ENCODE measurements at places on chromosomes 12 and 14.

- no peak for DNase-seq
Measured at GRCh38 chr14:21069388-21070082, 569 bp upstream of the ARHGEF40 start.

GRCh38 chr12:19763488-19763887 lies 324.2 kb downstream of the AEBP2 start:
- no peak for DNase-seq

DNA sequence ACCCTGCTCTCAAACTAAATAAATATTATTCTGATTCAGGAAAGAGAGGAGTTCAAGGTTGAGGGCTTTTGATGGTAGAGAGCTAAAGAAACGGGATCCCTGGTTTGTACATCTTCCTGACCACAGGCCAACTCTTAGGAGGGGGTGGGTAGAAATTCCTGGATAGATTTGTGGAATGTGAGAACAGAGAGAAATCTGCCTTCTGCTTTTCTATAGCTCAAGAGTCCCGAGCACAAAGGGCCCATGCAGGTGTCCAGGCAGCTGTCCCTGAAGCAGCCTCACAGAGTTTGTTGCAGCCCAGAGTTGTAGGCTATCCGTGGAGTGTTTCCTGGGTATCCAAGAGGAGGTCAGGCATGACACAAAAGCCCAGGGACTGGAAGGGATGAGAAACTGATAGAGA lies 198.6 kb downstream of the BCAT1 start:
- no peak for DNase-seq

DNA sequence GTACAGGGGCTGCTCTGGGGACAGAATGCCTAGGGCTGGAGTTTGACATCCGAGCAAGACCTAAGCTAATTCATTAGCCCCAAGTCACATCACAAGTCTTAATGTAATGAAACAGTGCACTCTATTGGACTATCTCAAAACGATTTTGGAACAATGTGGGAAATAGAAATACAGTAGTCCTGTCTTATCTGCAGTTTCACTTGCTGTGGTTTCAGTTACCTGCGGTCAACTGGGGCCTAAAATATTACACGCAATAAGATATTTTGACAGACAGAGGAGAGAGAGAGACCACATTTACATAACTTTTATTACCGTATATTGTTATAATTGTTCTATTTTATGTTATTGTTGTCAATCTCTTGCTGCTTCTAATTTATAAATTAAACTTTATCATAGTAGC lies 21.1 kb downstream of the MOAP1 start:
- no peak for DNase-seq

- no peak for DNase-seq
Measured at GRCh38 chr12:49503674-49504180, 35.1 kb upstream of the KCNH3 start.

GRCh38 chr12:54051874-54052437 lies 1.7 kb upstream of the HOXC4 start:
- DNase-seq, result no peak

DNA sequence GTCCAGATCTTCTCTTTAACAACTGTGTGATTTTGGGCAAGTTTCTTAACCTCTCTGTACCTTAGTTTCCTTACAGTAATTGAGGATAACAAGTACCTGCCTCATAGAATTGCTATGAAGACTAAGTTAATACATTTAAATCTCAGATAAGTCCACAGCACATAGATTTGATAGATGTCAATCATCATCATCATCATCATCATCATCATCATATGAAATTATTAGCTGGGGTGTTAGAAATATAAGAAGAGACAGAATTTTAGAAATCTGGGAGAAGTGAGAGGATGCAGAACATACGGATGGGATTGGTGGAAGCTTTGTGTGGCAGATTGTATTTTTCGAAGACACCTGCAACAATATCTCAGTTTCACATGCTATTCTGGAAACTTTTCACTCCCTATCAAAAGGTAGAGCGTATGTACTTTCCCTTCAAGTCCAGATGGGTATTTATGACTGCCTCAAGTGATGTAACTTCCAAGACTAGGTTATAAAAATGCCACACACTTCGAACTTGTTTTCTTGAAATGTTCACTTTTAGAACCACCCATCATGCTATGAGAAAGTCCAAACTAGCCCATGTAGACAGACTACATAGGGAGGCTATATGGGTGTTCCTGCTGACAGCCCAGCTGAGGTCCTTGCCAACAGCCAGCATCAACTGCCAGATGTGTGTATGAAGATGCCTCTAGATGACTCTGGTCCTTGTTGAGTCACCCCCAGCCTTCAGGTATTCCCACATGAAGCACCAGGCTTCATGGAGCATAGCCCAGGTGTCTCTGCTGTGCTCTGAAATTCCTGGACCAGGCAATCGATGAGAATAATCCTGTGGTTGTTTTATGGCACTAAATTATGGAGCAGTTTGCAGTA lies 20.7 kb upstream of the SDR39U1 start:
- no peak for DNase-seq

- DNase-seq, result no peak
Measured at GRCh38 chr14:94041551-94042346, 15.6 kb downstream of the OTUB2 start.

DNA sequence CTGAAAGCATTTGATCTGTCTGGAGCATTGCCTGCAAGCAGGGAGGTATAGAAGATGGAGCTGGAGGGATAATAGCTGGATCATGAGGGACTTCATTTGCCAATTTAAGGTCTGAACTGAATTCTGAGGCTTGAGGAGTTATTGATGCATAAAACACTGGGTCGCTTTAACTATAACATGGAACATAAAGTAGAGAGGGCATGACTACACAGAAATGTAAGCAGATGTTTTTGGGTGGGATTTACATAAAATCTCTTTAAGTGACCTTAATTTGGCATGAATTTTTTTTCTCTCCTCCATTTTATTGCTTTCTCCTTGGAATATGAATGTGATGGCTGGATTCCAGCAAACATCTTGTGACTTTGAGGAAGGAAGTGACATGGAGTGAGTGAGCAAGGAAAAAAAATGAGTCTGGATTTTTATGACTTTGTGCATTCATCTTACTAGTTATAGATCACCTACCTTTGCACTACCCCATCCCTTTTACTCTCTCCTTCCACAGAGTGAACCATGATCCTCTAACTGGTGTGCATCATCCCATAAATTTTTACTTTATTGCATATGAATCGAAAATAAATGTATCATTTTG lies 356.0 kb downstream of the DUSP6 start:
- no peak for DNase-seq

DNA sequence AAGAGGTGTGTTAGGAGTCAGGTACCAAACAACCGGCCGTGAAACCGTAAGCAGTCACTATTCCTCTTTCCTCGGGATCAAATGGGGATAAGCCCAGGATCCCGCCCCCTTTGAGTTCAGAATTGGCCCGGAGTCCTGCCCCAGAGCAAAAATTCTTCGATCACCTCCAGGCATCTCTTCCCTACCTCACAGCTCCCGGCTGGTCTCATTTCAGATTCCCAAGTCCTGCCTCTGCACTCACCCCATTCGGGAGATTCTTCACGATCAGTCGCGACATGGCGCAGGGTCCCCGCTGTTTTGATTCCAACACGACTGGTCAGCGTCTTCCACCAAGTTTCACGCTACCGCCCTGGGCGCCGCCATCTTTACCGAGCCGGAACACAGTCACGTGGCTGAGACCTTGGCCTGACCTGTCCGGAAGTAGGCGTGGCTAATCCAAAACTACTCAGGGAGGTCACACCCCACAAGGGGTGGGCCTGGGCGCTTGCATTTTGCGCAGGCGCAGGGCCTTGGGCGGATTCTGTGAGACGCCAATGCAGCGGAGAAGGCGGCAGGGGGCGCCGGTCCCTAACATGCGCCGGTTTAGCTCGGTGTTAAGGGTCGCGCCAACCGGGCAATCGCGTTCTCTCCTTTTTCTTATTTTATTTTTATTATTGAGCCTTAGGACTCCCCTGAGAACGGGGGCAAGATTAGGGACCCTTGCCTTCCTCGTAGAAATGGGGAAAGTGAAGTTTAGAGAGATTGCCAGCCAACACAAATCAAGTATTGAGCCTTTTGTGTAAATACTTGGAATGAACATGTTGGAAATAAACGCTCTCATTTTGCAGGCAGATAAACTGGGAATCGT lies at the start of gene RBM19:
Gene RBM19 (minus strand): TSS at position 375 of the 847 bp plus-strand sequence. CDS start 98 bp downstream, at position 277.
- DNase-seq, result peak; percentile 85

DNA sequence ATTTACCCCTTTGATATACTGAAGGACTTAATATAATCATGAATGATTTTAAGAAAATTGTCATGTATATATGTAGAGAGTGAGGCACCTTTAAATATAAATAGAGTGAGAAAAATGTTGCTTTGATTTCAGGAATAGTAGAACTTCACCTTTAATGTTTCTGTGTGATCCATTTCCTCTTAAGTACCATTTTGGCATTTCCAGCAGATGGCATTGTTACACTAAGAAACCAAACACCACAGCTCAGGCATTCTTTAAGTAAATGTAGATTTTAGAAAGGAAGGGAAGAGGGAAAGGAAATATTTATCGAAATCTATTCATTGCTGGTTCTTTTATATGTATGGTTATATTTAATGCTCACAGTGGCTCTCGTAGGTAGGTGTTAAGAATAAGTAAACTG lies 556.7 kb upstream of the FBXO33 start:
- DNase-seq, result no peak

DNA sequence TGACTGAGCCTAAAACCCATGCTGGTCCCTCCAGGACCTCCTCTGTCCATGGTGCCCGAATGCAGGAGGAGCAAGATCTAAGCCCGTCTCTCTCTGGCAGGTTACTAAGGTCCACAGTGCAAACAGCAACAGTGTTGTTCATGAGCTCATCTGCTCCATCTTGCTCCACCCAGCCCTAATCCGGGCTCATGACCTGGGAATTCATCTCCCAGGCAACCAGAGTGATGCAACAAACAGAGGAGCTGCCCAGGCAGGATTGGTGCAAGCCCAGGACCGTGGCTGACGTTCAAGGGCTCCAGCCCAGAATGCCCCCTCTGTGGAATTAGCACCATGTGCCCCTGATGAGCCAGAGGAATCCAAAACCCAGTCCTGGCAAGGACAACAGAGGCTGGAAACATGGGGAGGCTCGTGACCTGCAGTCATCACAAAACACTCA lies 29.9 kb downstream of the HSPB8 start:
- DNase-seq, result peak; percentile 31

DNA sequence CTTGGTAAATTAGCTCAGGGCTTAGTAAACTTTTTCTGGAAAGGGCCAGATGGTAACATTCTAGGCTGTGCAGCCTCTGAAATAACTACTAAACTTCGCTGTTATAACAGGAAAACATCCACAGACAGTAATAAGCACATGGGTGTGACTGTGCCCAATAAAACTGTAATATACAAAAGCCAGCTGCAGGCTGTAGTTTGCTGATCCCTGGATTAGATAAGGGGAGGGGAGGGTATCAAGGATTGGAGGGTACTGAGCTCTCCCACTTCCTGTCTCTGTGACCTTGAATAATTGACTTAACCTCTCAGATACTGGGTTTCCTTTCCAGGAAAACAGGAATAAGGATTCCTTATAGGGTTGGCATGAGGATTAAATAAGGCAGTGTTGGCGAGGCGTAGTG lies 81.2 kb downstream of the CCDC60 start:
- no peak for DNase-seq

DNA sequence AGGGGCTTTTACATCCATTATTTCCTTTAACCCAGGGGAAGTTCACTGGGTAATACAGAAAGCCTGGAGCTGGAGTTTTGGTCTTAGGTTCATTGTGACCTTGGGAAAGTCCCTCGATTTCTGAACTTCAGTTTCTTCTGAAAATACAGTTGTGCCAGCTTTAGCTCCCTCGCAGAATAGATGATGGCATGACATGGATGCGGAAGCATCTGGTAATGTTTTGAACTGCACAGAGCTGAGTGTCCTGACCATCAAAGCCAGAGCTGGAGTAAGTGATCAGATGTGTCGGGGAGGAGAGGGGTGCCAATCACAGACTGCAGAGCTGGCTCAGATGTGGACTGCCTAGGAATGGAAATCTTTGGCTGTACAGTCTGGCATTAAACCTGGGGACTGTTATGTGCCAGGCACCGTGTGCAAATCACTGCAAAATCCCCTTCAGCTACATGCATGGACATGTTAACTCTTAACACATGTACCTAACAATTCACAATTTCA lies 180.9 kb downstream of the ETV6 start:
- DNase-seq, result no peak

GRCh38 chr14:58746701-58747100 lies 108.9 kb downstream of the DACT1 start:
- no peak for DNase-seq

DNA sequence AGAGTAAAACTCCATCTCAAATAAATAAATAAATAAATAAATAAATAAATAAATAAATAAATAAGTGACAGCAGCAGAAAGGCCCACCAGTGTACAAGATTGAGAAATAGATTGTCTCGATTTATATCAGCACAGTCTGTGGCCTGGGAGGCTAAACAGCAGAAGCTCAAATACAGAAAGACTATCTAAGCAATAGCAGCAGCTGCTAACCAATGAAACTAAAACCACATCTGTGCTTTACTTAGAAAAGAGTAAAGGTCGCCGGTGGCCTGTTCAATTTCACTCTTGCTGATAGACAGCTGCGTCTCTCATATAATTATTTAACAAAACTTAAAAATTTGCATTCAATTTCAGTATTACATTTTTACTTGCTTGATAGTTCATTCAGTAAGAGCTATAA lies 325.7 kb downstream of the CEP128 start:
- DNase-seq, result no peak

- no peak for DNase-seq
Measured at GRCh38 chr12:62724947-62725451, 210.0 kb downstream of the PPM1H start.

- no peak for DNase-seq
Measured at GRCh38 chr14:97382616-97383226, 585.5 kb downstream of the VRK1 start.

- DNase-seq, result no peak
Measured at GRCh38 chr14:19799880-19800279, 3.7 kb upstream of the OR4N2 start.

DNA sequence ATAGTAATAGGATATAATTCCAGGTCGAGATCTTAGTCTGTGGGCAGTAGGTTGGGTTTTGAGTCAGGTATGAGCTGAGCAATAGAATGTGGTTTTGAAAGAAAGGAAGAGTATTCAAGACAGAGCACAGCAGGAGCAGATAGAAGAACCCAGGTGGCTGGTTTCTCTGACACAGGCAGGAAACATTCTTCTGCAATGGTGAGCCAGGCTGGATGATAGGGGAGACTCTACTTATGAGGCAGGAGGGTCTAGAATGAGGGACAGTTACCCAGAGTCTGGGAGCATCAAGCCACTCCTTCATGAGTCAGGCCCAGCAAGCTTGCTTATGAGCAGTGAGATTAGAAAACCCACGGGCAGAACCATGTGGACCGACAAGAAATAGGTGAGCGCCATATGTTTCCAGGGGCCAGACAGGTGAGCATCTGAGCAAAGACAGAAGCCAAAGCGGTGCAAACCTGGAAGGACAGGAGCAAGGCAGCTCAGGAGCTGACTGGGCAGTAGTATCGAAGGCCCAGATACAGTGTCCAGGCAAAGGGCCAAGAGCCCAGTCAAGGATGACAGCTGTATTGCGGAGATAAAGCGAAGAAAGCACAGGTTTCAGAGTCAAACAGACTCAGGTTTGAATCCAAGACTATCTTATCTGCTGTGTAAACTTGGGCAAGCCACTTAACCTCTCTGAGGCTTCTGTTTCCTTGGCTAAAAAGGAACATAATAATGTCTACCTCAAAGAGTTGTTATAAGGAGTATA lies 22.5 kb upstream of the PCNX1 start:
- no peak for DNase-seq

All from ascending aorta (tissue), 2 donors.